PC-3 (cell line): ENCODE measurements at places on chromosomes 7 and 10. TPM values are rescaled to one million over a fixed set of nuclear protein-coding genes. Genes with fewer than 3 reads are reported as not detected.

- H3K27me3 ChIP-seq, result no peaks in the 10 kb centered on the region
- no peak overlapping the region for H3K4me3 ChIP-seq
- H3K36me3 ChIP-seq, result no peaks in the 10 kb centered on the region
Measured at GRCh38 chr7:131305152-131305551, 22.5 kb upstream of the MKLN1 start.

GRCh38 chr10:119178372-119179119 lies at the start of gene PRDX3:
Gene PRDX3 (minus strand): TSS chr10:119178812. CDS start chr10:119178790, 22 bp downstream.
- H3K27me3 ChIP-seq, result no peaks in the 10 kb centered on the region
- DNase-seq, result peak; percentile 83
- peak within 1 kb of the TSS; percentile 85 for H3K4me3 ChIP-seq
- H3K4me1 ChIP-seq, result peaks cover 14% of the 10 kb centered on the region; the same call in 1 of the 2 replicates

- H3K27ac ChIP-seq, result no peak overlapping the region
- no peaks in the 10 kb centered on the region for H3K4me1 ChIP-seq
- H3K4me3 ChIP-seq, result no peak overlapping the region
- H3K36me3 ChIP-seq, result peaks cover 51% of the 10 kb centered on the region
Measured at GRCh38 chr10:93420091-93420490, 62.0 kb downstream of the MYOF start.

DNA sequence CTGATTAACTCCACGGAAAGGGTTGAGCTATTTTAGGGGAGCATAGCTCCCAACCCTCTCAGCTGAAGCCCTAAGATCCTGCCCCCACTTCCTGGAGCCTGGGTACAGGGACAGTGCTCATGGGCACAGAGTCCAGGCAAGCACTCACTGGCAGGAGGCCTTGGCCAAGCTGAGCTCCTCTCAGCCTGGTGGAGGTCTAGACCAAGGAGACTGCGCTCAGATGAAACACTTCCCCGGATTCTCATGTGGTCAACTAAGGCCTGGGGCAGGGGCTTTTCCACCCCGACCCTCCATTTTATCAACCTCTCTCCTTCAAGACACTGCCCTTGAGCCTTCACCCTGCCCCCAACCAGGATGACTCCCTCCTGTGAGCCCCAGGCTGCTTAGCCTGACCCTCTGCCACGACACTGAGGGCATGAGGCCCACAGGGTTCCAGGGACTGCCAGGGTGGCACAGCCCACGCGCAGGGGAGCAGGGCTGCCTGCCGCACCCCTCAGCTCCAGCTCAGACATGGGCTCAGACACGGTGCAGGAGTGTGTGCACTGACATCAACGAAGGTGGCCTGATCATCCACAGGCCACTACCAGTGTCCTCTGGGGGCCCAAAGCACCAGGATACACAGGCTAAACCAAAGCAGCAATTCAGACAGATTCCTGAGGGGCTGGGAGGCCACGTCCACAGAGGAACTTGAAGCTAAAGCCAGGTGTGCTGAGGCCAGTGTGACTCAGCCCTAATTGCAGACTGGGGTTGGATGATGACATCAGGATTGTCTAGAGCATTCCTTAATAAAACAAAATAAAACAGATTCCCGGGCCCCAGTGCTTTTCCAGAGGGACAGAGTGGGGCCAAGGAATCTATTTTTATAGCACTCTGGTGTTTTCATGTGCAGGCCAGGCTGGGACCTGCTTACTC lies 18.8 kb downstream of the CHAT start:
- peaks cover 70% of the 10 kb centered on the region for H3K27me3 ChIP-seq
- peaks cover 5% of the 10 kb centered on the region; the same call in 1 of the 2 replicates for H3K4me1 ChIP-seq
- H3K27ac ChIP-seq, result no peak overlapping the region
- no peak overlapping the region for H3K4me3 ChIP-seq
- DNase-seq, result peak; percentile 63

DNA sequence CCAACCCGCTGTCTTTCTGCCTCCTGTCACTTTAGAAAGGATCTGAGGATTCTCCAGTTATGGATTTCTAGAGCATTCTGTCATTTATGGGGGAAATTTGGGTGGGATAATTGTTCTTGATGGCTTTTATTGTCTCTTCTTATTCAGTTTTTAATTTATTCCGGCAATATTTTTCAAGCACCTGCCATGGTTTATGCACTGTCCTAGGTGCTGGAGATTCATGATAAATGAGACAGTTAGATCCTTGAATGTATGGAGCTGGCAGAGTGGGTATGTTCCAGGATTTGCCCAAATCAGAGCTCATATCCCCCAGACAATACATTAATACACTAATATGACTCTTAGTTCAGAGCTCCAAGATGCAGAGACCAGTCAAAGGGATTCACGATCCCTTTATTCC lies 146.8 kb upstream of the PRKCQ start:
- DNase-seq, result no peak
- H3K27me3 ChIP-seq, result peaks cover 7% of the 10 kb centered on the region; the same call in 1 of the 2 replicates
- H3K4me3 ChIP-seq, result no peak overlapping the region
- H3K36me3 ChIP-seq, result no peaks in the 10 kb centered on the region

- peaks cover 9% of the 10 kb centered on the region for H3K4me1 ChIP-seq
- H3K4me3 ChIP-seq, result peak overlapping the region; percentile 83
- H3K27me3 ChIP-seq, result no peaks in the 10 kb centered on the region
- no peak for DNase-seq
- no peaks in the 10 kb centered on the region for H3K36me3 ChIP-seq
Measured at GRCh38 chr7:139340808-139341057, 404 bp upstream of the FMC1 start.

- DNase-seq, result peak; percentile 100
- peak overlapping the region; percentile 79 for H3K27ac ChIP-seq
- H3K27me3 ChIP-seq, result no peaks in the 10 kb centered on the region
- peaks cover 39% of the 10 kb centered on the region for H3K4me1 ChIP-seq
- H3K4me3 ChIP-seq, result peak overlapping the region; percentile 60
Measured at GRCh38 chr10:78972947-78973900, 95.5 kb upstream of the ZMIZ1 start.

- H3K4me3 ChIP-seq, result peak overlapping the region; percentile 29
- no peaks in the 10 kb centered on the region for H3K36me3 ChIP-seq
- H3K27me3 ChIP-seq, result no peaks in the 10 kb centered on the region
- DNase-seq, result peak; percentile 98
- peak overlapping the region; percentile 87 for H3K27ac ChIP-seq
- peaks cover 25% of the 10 kb centered on the region for H3K4me1 ChIP-seq
Measured at GRCh38 chr7:116316838-116317628, 106.7 kb downstream of the TES start.

- DNase-seq, result no peak
- no peak overlapping the region for H3K4me3 ChIP-seq
- no peak overlapping the region for H3K27ac ChIP-seq
- no peaks in the 10 kb centered on the region for H3K36me3 ChIP-seq
- peaks cover 33% of the 10 kb centered on the region for H3K27me3 ChIP-seq
- no peaks in the 10 kb centered on the region for H3K4me1 ChIP-seq
Measured at GRCh38 chr10:44897049-44897448, 14.1 kb upstream of the TMEM72 start.

- peaks cover 20% of the 10 kb centered on the region for H3K27me3 ChIP-seq
- no peak for DNase-seq
- H3K4me1 ChIP-seq, result no peaks in the 10 kb centered on the region
- no peak overlapping the region for H3K27ac ChIP-seq
- H3K36me3 ChIP-seq, result no peaks in the 10 kb centered on the region
Measured at GRCh38 chr7:100968650-100969049, 715 bp upstream of the MUC12 start.

- no peak overlapping the region for H3K27ac ChIP-seq
- H3K4me1 ChIP-seq, result peaks cover 9% of the 10 kb centered on the region
- no peaks in the 10 kb centered on the region for H3K36me3 ChIP-seq
- no peak for DNase-seq
- no peaks in the 10 kb centered on the region for H3K27me3 ChIP-seq
Measured at GRCh38 chr10:72349438-72349837, 5.3 kb downstream of the DNAJB12 start.

DNA sequence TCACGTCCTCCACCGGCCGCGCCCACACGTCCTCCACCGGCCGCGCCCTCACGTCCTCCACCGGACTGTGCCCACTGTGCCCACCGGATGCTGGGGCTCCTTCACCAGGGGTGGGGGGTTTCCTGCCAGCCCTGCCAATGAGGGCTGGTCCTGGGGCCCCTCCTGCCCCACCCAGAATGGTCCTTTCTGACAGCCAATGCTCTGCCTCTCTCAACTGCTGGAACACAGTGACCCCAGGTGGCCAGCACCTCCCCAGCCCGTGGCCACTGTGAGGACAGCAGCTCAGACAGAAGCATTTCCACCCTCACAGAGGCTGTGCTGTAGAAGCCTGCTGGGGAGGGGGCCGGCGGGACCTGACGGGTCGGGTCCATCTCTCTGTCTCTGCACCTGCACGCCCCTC lies 90.1 kb upstream of the DNAAF5 start:
- peak overlapping the region; percentile 61 for H3K27ac ChIP-seq
- H3K27me3 ChIP-seq, result no peaks in the 10 kb centered on the region
- no peaks in the 10 kb centered on the region for H3K36me3 ChIP-seq
- peak overlapping the region; percentile 70 for H3K4me3 ChIP-seq
- peaks cover 15% of the 10 kb centered on the region for H3K4me1 ChIP-seq
- DNase-seq, result peak; percentile 71

- no peak overlapping the region for H3K4me3 ChIP-seq
- peaks cover 37% of the 10 kb centered on the region for H3K27me3 ChIP-seq
- no peak for DNase-seq
- no peaks in the 10 kb centered on the region for H3K36me3 ChIP-seq
- H3K27ac ChIP-seq, result no peak overlapping the region
Measured at GRCh38 chr10:128001363-128001745, 94.5 kb downstream of the PTPRE start.

DNA sequence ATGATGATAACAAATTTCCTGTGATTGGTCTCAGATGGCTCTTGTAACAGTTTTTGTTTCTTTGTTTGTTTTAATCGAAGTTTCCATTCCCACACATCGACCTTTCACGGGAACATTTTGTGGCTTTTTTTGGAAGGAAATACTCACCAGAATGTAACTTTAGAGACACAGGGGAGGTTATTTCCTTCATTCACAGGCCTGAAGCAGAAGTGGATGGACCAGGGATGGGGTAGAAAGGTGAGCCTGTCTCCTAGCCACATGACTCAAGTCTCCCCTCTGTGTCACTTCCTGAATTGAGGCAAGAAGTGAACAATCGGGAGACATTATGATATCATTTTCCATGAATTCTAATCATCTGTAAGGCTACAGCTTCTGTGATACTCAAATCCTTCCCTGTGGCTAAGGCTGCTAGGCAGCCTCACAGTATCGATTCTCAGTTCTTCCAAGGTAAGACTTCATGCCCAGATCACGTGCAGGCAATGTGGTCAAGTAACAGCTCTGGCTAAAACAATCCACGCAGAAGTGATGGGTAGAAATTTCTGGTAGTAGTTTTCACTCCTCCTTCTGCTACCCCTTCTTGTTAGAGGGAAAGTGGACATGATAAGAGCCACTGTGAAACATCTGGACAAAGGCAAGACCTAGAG lies 203.9 kb upstream of the NEBL start:
- no peaks in the 10 kb centered on the region for H3K36me3 ChIP-seq
- peak; percentile 66 for DNase-seq

DNA sequence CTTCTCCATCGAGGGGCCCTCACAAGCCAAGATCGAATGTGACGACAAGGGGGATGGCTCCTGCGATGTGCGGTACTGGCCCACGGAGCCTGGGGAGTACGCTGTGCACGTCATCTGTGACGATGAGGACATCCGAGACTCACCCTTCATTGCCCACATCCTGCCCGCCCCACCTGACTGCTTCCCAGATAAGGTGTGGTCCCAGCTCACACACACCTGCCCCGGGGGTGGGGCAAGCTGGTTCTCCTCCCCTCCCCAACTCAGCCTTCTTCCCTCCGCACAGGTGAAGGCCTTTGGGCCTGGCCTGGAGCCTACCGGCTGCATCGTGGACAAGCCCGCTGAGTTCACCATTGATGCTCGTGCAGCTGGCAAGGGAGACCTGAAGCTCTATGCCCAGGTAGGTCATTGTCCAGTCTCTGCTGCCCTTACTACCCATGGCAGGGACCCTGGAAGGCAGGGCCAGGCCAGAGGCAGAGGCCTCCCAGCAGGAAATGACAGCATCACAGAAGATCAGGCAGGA lies 11.0 kb downstream of the FLNC start:
- no peak for DNase-seq
- H3K36me3 ChIP-seq, result peaks cover 23% of the 10 kb centered on the region
- no peaks in the 10 kb centered on the region for H3K27me3 ChIP-seq

GRCh38 chr10:534047-534566 lies 155.4 kb downstream of the DIP2C start:
- no peaks in the 10 kb centered on the region for H3K27me3 ChIP-seq
- no peak for DNase-seq
- no peaks in the 10 kb centered on the region for H3K4me1 ChIP-seq
- H3K36me3 ChIP-seq, result no peaks in the 10 kb centered on the region

- H3K27ac ChIP-seq, result no peak overlapping the region
- H3K4me3 ChIP-seq, result no peak overlapping the region
- H3K36me3 ChIP-seq, result no peaks in the 10 kb centered on the region
- H3K4me1 ChIP-seq, result no peaks in the 10 kb centered on the region
Measured at GRCh38 chr7:8514781-8515519, 81.5 kb downstream of the NXPH1 start.

DNA sequence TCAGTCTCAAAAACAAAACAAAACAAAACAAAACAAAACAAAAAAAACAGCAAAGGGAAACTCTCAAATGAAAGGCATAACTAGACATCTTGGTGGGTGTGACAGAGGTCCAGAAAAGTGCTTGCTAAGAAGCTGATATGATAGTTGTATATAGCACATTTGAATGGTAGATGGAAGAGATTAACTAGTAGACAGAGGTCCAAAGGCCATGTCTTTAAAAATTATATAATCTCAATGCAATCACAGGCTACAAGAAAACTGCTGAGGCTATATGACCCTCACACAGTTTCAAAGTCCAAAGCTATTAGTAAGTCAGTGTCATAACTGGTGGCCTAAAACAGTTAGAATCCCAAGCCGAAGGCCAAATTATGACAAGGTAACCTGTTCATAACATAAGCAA lies 15.6 kb upstream of the CUBN start:
- H3K36me3 ChIP-seq, result no peaks in the 10 kb centered on the region
- H3K27me3 ChIP-seq, result no peaks in the 10 kb centered on the region
- DNase-seq, result no peak
- H3K27ac ChIP-seq, result no peak overlapping the region
- H3K4me1 ChIP-seq, result no peaks in the 10 kb centered on the region

- peaks cover 26% of the 10 kb centered on the region for H3K27me3 ChIP-seq
- peak; percentile 65 for DNase-seq
- H3K27ac ChIP-seq, result no peak overlapping the region
Measured at GRCh38 chr10:120948889-120949608, 97.9 kb downstream of the WDR11 start.

GRCh38 chr7:115613836-115614235 lies 416.7 kb downstream of the TFEC start:
- no peaks in the 10 kb centered on the region for H3K27me3 ChIP-seq
- no peak overlapping the region for H3K27ac ChIP-seq
- no peaks in the 10 kb centered on the region for H3K36me3 ChIP-seq
- no peak for DNase-seq

GRCh38 chr10:114026189-114027040 lies 17.3 kb upstream of the ADRB1 start:
- peak overlapping the region; percentile 48; the same call in 1 of the 2 replicates for H3K4me3 ChIP-seq
- H3K36me3 ChIP-seq, result no peaks in the 10 kb centered on the region
- peak overlapping the region; percentile 94 for H3K27ac ChIP-seq
- H3K4me1 ChIP-seq, result peaks cover 42% of the 10 kb centered on the region

The WEE2 gene
- not detected in 2 replicates for total RNA-seq

The CYTH3 gene
- 23.1 and 34.4 TPM in 2 replicates for total RNA-seq

The LIPJ gene
- not detected in 2 replicates for total RNA-seq

The PSMC2 gene
- total RNA-seq, result 190 and 237 TPM in 2 replicates

The TET1 gene
- 2.3 and 3.0 TPM in 2 replicates for total RNA-seq

The CYP3A7 gene
- total RNA-seq, result not detected in 2 replicates

The ZNF727 gene
- 0.07 TPM in 1 of 2 replicates, not detected in the other for total RNA-seq

The CTNNA3 gene
- 1.4 and 1.9 TPM in 2 replicates for total RNA-seq

The LLCFC1 gene
- not detected in 2 replicates for total RNA-seq

The TMEM176B gene
- total RNA-seq, result not detected in 2 replicates

The GRID1 gene
- not detected in 2 replicates for total RNA-seq

The TRIM74 gene
- 0.23 TPM in 1 of 2 replicates, not detected in the other for total RNA-seq

The UCN3 gene
- not detected in 2 replicates for total RNA-seq

The SMO gene
- 15.5 and 15.7 TPM in 2 replicates for total RNA-seq
